ENCODE measurements at places on chromosomes 6 and 20. TPM values are rescaled to one million over a fixed set of nuclear protein-coding genes. Genes with fewer than 3 reads are reported as not detected.

WRNIP1 gene
- total RNA-seq = 53.5 TPM

GRCh38 chr6:7806711-7807110, 80.8 kb downstream of the BMP6 start:
- no peak for DNase-seq
- no peak overlapping the region for H3K27ac ChIP-seq
- H3K27me3 ChIP-seq = no peaks in the 10 kb centered on the region
- no peak overlapping the region for H3K4me3 ChIP-seq

RIPPLY2 gene
- total RNA-seq = not detected

DNA sequence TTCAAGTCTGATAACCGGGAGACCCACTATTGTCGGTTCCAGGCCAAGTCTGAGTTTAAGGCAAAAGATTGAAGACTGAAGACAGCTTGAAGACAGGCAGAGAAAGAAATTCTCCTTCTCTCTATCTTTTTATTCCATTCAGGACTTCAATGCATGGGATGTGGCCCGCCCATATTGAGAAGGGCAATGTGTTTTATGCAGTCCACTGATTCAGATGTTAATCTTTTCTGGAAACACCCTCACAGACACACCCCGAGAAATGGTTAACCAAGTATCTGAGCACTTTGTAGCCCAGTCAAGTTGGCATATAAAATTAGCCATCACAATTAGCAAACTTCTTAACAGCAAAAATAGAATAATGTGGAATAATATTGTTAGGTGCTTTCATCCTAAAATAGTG, 75.5 kb upstream of the FABP7 start:
- no peaks in the 10 kb centered on the region for H3K36me3 ChIP-seq
- no peak for DNase-seq
- no peaks in the 10 kb centered on the region for H3K4me1 ChIP-seq
- no peak overlapping the region for H3K4me3 ChIP-seq
- H3K27me3 ChIP-seq = no peaks in the 10 kb centered on the region
- H3K27ac ChIP-seq = no peak overlapping the region

COL9A1 gene
- total RNA-seq = 0.33 TPM

DNA sequence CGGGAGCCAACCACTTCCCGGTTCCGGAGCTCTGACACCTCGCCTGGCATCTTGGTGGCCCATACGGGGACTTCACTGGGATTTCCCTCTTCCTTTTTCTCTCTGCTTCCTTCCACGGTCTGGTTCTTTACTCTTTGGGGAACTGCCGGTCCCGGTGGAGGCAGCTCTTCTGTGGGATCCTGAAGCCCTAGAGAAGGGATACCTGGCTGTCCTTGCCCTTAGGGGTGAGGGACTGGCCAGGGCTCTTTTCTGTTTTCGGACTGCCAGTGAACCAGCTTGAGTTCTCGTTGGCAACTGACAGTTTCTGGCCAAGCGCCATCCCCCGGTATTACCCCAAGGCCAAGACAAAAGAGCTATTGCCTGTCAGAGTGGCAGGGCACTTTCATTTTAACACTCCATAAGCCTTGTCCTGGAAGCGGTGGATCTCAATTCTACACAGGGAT, 880 bp upstream of the CPXM1 start:
- peaks cover 20% of the 10 kb centered on the region for H3K4me1 ChIP-seq
- no peak overlapping the region for H3K27ac ChIP-seq
- no peaks in the 10 kb centered on the region for H3K36me3 ChIP-seq
- H3K4me3 ChIP-seq = no peak overlapping the region
- H3K27me3 ChIP-seq = peaks cover under 1% of the 10 kb centered on the region
- no peak for DNase-seq

TRPC4AP gene
- 39.2 TPM for total RNA-seq

DNA sequence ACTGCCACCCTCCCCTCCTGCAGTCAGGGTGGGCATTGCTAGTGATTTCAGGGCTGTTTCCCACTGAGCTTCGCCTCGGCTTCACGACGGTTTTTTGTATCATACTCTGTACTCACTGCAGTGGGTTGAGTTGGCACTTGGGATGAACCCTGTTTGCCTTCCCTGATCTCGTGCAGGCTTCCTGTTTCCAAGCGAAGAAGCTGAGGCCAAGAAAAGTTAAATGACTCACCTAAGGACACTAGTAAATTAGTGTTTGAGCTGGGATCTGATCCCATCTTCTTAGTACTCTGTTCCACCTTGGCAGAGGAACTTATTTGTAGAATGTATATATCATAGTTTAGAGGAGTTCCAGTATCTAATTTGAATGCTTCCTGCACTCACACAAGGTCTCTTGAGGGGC, 50.3 kb upstream of the VSTM2L start:
- peaks cover 4% of the 10 kb centered on the region for H3K4me1 ChIP-seq
- no peak overlapping the region for H3K4me3 ChIP-seq
- no peak overlapping the region for H3K27ac ChIP-seq
- H3K27me3 ChIP-seq = no peaks in the 10 kb centered on the region
- no peak for DNase-seq

DNA sequence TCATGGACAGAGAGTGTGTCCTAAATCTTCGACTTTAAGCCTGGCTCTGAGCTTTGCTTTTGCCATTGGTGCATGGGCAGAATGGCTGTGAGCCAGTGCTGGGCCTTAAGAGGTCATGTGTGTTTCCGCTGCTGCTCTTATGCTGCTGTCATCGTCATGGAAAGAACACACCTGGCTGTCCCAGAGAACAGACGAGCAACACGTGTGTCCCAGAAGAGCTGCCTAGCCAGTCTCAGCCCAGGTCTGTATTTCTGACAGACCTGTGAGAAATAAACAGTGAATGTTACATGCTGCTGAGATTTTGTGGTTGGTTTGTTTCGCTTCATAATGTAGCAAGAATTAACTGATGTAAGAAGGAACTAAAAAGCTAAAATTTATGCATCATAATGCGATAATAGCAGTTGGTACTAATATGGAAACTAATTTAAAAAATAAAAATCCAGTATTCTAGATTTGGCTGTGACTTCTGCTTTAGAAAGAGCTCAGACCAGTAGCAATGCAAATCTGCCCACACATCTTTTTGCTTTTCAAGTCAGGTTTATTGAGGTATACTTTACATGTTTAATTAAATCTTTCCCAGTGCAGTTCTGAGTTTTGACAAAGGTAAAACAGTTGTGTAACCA, 11.5 kb upstream of the SCP2D1 start:
- no peak for DNase-seq
- H3K27me3 ChIP-seq = no peaks in the 10 kb centered on the region
- no peaks in the 10 kb centered on the region for H3K4me1 ChIP-seq
- H3K4me3 ChIP-seq = no peak overlapping the region

CPNE5 gene
- 36.7 TPM for total RNA-seq

Measured in right atrium auricular region (tissue), 2 donors.